ENCODE measurements at places on chromosomes 4 and X.

- no peak for DNase-seq
Observed at GRCh38 chr4:146278986-146279385, 64.6 kb downstream of the REELD1 start.

GRCh38 chrX:447052-447451, 60.3 kb upstream of the PPP2R3B start:
- DNase-seq, result no peak

- no peak for DNase-seq
Observed at GRCh38 chrX:116618546-116618945, 155.8 kb upstream of the CT83 start.

- peak; percentile 41 for DNase-seq
Observed at GRCh38 chrX:39149761-39150160, 348.5 kb downstream of the MID1IP1 start.

DNA sequence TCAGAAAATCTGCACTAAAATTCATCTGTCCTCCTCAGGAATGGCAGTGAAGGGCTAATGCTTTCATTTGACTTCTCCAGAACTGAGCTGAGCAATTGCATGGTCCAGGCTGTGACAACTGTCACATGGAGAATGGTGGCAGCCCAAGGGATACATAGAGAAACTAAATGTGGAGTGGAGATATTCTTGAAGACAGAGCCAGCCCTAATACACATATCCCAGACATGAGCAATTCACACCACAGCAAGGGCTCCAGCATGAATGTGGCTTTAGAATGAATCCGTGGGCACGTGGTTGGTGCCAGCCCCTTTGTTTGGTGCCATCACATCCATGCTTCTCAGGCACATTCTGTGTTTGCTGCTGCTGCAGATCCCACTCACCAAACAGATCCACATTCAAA, 121.6 kb upstream of the MXRA5 start:
- no peak for DNase-seq
